ENCODE measurements at places on chromosomes 2 and 18.

DNA sequence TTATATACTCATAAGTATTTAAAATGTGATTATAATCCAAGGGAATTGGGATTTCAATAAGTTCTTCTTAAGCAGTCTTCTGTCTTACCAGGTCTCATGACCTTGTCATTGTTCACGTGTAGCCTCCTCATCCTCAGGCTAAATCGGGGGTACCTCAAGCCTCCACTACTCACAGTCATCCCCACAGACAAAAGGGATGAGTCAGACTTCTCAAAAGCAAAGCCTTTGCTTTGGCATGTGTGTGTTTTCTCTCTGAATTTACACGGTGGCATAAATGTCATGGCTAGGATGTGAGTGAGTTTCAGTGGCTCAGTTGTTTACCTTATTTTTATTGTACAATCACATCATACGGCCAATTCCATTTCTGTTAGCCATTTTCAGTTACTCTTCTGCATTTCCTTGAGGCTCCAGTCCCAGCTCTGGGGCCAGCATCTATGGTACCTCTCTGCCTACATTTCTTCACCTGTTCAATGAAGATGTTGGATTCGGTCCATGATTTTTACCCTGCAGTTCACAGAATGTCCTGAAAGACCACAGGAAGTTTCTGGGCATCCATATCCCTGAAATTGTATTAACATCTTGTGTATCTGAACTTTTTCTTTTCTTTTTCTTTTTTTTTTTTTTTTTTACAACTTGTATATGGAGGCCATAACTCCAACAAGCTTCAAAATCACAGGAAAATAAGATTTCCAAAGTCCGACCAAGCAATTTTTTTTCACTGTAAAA lies 195.3 kb downstream of the FHOD3 start:
- no peak for DNase-seq

- DNase-seq, result no peak
Observed at GRCh38 chr2:238693337-238694093, 154.4 kb upstream of the TWIST2 start.

DNA sequence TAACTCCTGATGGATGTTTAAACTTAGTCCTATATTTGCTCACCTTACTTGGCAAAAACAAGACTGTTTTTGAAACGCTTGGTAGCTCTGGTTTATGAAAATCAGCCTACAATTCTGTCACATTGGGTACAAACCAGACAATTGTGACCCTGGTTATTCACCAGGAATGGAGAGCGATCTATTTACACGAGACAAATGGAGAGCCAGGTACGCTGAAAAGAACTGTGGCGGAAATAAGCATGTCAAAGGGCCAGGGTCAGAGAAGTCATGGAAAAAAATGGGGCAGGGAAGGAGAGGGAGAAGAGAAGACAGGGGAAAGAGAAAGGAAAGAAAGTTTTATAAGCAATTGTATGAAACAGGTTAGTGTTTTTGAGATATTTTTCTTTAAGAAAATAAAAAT lies 119.5 kb upstream of the ZFP36L2 start:
- peak; percentile 42 for DNase-seq

GRCh38 chr2:189702071-189702470 lies 27.6 kb downstream of the ANKAR start:
- no peak for DNase-seq

DNA sequence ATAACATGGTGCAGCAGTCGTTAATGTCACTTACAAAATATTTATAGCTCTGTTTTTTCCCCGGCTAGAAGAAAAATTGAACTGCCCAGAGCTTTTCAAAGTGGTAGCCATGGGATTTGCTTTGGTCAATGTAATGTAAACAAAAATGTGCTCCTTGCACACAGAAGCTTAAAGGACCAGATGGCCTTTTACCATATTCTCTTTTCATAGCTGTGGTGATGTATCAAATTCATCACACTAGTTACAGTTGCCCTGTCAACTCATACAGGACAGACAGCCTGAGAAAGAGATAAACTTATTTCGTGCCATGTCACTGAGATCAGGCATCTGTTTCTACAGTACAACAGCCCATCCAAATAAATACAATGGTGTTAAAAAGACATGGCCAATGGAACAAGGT lies 368.1 kb upstream of the CDH19 start:
- peak; percentile 57 for DNase-seq

- DNase-seq, result no peak
Observed at GRCh38 chr2:240818293-240819125, 1.5 kb downstream of the KIF1A start.

- DNase-seq, result peak; percentile 24
Observed at GRCh38 chr2:133600266-133600928, 32.1 kb upstream of the NCKAP5 start.

- no peak for DNase-seq
Observed at GRCh38 chr2:78145997-78146722, 624.0 kb upstream of the LRRTM4 start.

DNA sequence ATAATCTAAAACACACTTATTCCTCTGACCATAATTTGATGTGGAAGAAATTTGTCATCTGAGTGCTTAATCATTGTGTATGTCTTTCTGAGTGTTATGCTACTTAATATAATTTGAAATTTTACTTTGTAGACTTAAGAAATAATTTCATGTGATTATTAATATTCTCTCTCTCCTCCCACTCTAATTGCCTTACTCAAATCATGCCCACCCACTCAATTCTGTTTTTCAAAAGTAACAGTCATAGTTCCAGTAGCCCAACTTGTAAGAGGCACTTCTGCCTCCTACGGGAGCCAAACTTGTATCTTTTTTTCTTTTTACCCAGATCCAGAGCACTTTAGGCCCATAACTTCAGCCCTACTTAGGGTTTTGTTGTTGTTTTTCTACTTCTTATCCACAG lies 18.5 kb upstream of the KYNU start:
- no peak for DNase-seq

DNA sequence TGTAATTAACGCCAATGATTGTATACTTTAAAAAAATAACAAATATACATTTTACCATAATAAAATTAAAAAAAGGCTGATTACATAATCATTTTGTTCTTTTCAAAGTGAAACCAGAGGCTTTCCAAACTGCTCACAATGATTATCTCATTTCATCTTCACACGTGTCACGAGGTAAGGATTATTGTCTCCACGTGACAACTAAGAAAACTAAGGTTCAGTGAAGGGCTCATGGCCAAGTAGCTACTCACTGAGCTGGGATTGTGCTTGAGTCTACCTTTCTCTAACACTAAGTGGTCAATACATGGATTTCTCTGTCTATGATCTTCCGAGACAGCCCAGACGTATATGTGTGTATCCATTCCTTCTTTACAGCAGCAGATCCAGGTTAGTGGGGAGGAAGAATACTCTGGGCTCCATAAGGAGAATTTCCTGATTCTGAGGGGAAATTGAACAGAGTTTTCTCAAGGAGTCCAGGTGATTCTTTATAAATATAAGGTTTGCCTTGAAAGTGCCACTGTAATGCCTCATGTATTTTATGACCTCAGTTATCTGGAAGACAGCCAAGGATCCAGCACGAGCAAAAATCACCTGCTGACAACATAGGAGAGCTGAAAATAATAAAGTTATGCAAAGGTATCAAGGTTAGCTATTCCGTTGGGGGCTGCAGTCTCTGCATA lies 25.6 kb upstream of the ACSL3 start:
- no peak for DNase-seq

- no peak for DNase-seq
Observed at GRCh38 chr2:64629329-64629781, 24.4 kb downstream of the SERTAD2 start.

DNA sequence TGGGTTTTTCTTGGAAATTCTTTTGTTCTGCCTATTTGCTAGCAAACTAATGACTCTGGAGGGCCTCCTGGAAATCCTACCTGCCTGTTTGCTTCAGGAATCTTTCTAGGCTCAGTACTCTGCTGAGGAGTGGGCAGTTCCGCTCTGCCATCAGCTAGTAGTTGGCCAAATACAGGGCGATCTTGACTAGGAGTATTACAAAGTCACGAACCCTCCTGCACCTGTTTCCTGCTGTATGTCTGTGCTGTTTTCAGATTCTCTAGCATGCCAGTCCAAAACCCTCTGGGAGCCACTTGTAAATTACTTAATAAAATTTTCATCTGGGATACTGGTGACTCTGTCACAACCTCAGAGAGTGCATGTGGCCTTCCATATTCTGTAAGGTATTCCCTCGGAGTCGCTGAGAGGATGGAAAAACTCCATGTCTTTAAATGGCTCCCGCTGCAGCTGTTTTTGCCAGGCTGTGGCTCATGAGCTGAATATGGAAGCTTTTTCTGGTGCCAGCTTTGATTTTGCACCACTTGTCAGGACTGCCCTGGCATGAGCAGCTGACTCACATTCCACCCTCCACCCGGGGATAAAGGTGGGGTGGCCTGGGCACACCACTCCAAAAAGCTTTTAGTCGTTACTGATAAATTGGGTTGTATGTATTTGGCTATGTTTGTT lies 123.0 kb downstream of the RTN4 start:
- no peak for DNase-seq

DNA sequence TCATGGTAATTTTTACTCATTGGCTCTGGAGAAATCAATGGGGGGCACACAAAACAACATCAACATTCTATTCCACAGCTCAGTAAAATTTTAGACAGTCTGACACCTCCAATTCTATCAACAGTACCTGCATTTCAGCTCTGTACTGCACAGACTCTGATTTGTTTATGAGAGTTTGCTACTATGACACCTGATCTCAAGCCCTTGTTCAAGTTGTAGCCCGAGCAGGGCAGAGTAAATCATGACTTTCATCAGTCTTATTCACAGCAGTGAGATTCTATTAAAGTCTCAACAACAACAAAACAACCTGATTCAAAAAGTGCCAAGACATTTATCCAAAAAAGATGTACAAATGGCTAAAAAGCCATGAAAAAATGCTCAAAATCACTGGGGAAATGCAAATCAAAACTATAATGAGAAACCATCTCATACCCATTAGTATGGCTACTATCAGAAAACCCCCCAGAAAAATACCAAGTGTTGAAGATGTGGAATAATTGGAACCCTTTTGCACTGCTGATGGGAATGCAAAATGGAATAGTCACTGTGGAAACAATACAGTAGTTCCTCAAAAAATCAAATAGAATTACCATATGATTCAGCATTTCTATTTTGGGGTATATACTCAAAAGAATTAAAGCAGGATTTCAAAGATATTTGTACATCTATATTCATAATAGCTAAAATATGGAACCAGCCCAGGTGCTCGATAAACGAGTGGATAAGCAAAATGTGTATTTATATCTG lies 71.7 kb upstream of the RBMS1 start:
- DNase-seq, result no peak

DNA sequence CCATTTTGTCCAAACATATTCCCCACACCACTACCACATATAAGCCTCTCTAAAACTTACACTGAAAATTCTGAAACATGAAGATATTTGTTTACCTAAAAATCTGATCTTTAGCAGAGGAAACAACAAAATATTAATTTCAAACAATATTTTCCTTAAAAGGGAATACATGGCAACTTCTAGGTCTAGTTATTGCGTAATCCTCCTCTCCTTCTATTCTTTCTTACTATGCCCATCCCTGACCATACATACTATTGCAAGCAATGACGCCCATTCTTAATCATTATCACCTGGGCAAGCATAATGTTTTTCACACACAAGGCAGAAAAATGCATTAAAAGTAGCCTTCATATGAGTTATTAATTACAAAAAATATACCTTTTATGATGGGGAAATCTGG lies 372.6 kb downstream of the ZEB2 start:
- DNase-seq, result no peak

DNA sequence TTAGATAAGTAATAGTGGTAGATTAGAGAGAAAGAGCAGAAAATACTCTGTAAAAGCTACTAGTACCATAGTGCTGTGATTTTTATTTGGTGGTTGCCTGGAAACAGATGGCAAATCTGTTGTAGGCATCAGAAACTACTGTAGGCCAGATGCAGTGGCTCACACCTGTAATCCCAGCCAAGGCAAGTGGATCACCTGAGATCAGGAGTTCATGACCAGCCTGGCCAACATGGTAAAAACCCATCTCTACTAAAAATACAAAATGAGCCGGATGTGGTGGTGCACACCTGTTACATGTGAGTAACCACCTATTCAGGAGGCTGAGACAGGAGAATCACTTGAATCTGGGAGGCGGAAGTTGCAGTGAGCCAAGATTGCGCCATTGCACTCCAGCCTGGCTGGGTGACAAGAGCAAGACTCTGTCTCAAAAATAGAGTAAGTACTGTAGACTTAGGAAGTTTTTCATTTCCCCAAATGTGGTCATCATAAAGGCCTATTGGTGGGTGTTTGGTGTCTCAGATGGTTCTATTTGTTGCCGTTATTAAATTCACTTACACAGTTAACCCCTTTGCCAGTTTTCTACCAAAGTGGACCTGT lies 79.6 kb downstream of the SPTBN1 start:
- DNase-seq, result no peak

DNA sequence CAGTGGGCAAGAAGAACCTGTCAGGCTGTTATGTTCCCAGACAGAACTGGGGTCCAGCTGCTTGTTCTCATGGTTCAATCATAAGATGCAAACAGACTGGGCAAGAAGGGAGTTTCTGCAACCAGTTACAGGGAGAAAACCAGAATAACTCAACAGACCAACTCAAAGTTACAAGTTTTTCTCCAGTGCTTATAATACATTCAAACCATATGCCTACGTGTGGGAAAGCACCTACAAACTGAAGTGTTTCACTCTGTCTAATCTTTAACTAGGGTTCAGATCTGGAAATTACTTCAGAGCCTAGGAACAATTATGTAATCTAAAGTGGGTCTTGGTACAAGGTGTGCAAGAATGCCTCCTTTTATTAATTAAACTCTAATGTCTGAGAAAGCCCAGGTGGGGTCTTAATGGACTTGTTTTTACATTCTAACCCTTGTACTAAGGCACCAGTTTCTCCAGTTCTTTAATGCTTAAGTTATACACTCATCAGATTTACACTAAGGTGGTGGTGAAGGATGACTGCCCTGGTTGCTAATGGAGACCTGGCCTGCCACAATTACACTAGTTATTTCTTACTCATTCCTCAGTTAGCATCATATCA lies 951.9 kb downstream of the TSN start:
- no peak for DNase-seq

DNA sequence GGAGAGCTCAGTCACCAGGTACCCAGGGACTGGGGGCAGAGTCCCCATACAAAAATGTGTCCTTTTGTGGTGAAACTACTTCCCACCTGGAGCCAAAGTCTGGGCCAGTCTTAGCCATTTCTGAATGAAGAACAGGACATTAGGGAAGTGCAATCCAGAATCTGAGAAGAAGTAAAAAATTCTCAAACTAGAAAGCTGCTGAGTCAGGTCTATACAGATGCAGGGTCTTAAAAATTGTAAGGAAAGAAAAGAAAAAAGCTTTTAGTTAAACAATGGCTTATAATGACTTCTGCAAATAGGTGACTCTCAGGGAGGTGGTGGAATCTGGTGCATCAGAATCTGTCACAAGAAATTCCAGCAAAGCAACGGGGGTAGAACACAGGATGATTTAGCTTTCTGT lies 13.5 kb downstream of the ZBTB7C start:
- no peak for DNase-seq

DNA sequence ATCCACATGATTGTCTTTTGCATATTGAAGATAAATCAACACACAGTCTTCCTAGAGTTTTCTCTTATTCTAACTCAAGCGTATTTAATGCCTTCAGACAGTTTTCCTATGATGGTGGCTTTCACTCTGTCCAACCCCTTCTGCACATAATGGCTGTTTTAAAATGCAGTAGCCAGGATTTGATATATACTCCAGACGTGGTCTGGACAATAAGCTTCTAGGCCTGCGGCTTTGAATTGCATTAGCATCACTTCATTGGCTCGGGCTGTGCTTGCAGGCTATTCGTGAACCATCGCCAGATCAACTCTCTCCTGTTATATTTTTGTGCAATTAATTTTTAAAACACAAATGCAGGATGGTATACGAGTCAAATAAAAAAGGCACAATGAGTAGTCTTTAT lies 235.3 kb downstream of the BCL2 start:
- no peak for DNase-seq

- no peak for DNase-seq
Observed at GRCh38 chr18:11512096-11513025, 97.0 kb upstream of the SLC35G4 start.

Measured in HAP-1 (cell line).